ENCODE measurements at places on chromosomes 2 and 18.

DNA sequence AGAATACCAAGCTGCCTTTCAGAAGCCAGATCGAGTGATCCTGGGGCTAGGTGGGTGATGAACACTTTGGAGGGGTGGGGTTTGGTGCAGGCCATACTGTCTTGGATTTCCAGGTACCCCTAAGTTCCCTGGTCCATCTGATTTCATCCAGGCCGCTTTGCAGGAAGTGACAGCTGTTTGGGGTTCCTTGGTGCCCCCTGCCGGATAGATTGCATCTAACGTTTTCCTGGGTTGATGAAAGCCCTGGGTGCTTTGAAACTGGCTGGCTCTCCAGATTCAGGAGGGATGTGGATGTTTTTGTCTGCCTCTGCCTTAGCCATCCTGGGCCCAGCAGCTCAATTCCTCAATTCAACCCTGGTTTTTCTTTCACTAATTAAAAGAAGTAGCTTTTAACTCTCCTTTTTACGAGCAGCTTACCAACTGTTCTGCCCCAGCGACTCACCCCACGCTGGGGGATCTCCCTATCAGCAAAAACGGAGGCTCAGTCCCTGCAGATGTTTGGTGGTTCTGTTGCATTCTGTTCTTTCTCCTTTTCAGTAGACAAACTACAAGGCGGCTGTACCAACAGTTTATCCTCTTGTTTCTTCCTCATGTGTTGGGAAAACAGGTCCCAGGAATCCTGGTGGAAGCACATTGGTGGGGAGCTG is 37.1 kb downstream of the ARHGEF4 start:
- DNase-seq = peak; percentile 33

GRCh38 chr18:3655254-3656050 is 205.5 kb downstream of the TGIF1 start:
- DNase-seq = no peak

DNA sequence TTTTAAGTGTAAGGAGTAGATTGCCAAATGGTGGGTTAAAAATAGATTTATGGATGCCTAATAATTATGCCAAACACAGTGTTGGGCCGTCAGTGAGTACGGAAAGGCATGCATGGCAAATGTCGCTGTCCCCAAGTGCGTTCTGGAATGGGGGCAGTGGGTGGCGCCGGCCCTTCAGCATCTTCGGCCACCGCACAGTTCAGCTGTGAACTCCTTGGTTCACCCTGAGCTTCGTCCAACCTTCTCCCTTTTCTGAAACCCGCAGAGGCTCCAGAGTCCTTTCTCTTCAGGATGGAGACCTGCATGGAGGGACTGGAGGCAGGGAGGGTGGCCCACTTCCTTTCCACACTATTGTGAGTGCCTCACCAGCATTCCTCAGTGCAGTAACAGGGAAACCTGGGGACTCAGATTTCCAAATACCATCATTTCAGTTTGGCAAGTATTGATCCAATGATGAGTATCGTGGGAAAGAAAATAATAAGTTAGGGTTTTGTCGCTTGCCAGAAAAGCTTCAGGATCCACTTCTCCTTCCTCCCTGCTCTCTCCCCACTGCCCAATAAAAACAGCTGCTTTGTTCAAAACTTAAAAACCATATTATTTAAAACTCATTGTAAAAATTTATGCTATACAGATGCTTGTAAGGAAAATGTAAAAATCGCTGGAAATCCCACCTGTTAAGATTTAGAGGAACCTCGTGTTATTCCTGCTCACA is 74.6 kb upstream of the TXNDC2 start:
- DNase-seq = no peak

DNA sequence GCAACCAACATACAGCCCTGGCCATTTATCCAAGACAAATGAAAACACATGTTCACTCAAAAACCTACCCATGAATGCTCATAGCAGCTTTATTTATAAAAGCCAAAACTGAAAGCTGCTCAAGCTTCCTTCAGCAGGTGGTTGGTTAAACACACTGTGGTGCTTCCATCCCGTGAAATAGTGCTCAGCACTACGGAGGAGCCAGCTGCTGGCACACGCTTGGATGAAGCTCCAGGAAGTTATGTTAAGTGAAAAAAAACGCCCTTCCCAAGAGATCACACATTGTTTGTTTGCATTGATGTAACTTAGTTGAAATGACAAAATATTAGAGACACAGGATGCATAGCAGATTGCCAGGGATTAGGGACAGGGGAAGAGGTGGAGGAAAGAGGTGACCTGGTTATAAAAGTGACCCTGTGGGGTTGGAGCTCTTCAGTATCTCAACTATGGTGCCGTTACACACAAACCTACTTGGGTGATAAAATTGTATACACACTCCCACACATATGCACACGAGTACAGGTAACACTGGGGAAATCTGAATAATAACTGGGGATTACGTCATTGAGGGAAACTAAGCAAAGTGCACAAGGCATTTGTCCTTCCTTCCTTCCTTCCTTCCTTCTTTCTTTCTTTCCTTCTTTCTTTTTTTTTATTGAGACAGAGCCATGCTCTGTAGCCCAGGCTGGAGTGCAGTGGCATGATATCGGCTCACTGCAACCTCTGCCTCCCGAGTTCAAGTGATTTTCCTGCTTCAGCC is 6.2 kb upstream of the ALPG start:
- DNase-seq = no peak

DNA sequence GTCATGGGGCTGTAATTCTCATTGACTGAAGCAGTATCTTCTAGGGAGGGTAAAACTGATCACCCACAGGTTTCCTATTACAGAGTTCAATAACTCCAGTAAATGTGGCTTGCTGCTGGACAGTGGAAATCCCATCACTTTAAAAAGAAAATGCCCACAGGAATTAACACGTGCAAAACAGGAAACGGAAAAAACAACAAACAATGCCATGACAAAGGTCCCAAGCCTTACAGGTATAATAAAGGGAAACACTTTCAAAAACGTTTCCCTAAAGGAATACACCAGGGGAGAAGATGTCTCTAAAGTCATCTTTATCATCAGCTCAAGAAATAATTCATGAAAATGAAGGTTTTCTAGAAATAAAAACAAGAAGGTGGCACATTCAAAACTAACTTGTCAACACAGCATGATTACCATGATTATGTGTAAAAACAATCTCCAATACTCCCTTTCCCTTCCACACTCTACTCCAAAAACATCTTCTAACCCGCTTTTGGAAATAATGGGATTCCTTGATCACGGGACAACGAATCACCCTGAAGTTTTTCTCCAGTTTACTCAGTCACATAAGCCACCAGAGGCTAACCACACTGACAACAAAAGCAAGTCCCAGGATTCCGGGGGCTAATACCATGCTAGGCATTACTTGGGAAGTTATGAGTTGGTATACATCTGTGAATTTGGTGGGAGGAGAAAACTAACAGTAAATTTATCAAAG is 167.9 kb downstream of the TCF4 start:
- no peak for DNase-seq

DNA sequence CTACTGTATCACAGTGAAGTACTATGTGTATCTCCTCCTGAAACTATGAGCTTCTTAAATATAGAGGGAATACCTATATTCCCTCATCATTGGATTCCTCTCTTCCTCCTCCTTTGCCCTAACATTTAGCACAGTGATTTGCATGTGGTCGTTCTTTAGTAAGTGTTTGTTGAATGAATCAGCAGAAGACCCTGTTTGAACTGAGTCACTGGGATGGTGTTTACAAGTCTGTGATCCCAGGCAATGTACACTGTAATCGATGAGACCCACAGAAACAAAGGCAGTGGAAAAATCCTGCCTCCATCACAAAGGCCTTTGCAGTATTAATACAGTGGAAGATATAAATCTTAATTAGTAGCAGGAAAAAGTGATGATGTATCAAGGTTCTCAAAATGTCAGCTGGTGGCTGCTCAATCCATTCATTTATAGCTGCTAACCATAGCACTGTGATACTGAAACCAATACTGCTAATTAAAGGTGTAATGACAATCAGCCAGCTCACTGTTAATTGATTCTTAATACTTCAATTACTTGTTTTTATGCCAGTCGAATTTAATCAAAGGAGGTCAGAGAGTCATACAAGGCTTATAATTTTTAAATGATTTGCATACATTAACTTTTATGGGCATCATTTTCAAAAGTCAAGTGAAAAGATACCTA is 20.8 kb upstream of the MYO3B start:
- DNase-seq = no peak

GRCh38 chr2:68151037-68151436 is 6.7 kb upstream of the PNO1 start:
- no peak for DNase-seq

DNA sequence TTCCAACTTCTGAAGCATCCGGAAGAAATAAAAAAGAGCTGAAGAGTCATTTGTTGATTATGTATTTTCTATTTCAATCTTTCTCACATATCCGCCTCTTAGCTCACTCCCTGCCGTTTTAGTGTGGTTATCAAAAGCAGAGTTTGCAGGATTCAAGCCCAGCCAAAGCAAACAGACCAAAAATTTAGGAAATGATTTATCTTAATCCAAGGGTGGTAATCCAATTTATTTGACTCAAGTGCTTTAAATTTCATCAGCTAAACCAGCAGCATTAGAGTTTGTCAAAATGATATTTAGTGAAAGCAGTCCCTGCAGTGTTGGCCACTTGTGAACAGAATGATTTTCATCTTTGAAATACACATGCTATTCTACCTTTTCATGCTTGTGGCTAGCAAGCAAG is 129.3 kb upstream of the CCDC68 start:
- no peak for DNase-seq

GRCh38 chr18:13574355-13574754 is 152.0 kb downstream of the FAM210A start:
- DNase-seq = no peak

- no peak for DNase-seq
Observed at GRCh38 chr2:133952896-133953295, 301.0 kb upstream of the MGAT5 start.
